ENCODE measurements at places on chromosomes 3 and 15.

- no peak for DNase-seq
Measured at GRCh38 chr3:73249047-73249446, 187.6 kb downstream of the EBLN2 start.

DNA sequence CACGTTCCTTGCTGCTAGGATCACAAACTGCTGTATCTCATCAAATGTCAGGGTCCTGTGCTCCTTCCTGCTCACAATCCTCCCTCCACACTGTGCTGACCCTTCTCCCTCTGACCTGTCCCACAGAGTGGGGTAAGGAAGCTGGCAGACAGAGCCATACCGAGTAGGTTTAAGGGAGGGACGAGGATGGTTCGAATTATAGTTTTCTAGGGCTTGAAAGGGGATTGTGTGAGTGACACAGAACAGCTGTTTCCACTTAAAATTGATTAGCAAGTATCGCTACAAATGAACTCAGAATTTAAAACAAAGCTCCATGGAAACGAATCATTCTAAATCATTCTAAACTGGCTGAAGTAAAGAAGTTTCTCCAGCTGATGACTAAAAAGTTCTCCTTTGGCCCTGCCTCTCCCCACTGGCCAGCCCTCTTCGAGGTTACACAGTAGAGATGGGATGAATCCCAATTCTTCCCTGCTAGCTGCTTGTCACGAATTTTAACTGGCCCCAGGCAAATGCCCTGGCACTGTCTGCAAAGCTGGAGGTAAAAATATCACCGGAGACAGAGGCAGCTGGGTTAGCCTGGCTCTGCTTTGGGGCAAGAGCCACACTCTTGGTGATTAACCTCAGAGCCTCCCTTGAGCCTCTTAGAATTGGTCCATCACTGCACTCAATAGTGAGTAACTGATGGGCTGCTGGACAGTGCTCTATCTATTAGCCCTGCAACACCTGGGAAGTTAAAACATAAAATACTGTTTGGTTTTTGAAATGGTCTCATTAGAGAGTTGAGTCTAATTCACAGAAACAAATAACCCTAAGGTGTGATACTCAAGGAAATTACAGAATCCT, 194.9 kb downstream of the CHST2 start:
- no peak for DNase-seq

DNA sequence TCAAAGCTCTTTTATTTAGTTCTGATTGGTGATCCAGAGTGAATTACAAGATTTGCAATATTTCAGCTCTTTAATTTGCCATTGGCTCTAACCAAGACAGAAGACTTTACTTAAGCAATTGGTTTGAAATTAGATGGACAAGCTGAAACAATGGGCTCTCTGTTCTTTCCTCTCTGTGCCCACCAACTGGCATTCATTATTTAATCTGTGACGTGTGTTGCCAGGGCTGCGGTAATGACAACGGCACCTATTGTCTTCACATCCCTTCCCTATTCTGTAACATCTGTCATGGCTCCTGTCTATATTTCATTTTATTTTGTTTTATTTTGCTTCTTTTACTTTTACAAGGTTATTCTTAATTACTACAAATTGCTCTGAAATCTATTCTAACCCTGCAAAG, 33.9 kb downstream of the PLD1 start:
- DNase-seq: no peak

- DNase-seq: no peak
Measured at GRCh38 chr15:98996169-98996568, 11.4 kb downstream of the PGPEP1L start.

GRCh38 chr3:127784865-127785710, 37.2 kb downstream of the MGLL start:
- no peak for DNase-seq

DNA sequence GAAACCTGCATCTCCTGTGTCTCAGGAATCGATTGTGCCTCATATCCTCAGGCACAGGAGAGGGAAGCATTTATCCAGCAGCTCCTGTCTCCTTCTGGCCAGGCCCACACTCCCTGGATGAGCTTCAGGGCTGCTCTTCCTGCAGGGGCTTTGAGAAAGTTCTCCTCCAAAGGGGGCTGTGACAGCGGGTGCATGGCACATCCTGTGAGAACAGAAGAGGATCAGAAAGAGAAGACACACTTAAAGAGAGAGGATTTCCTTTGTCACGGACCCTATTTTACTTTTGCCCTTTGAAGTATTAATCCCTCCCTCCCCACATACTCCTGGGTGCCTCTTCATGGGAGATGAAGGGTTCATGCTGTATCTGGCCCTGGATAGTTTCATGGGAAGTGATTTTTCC, 46.0 kb downstream of the MFSD1 start:
- no peak for DNase-seq

DNA sequence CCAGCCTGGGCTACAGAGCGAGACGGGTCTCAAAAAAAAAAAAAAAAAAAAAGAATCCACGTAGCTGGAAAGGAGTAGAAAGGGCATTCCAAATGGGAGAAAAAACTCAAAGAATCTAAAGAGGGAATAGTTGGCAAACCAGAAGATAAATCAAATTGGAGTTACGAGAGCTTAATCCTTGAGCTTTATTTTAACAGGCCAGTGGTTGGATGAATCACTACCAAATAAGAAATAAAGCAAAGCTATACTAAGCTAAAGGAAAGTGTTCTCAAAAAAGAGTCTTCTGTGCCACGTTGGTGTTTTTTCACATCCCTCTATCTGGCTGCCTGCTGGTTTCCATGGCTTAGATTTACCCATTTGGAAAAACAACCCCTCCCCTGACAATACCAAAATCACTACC, 14.0 kb downstream of the VGLL4 start:
- DNase-seq: no peak

DNA sequence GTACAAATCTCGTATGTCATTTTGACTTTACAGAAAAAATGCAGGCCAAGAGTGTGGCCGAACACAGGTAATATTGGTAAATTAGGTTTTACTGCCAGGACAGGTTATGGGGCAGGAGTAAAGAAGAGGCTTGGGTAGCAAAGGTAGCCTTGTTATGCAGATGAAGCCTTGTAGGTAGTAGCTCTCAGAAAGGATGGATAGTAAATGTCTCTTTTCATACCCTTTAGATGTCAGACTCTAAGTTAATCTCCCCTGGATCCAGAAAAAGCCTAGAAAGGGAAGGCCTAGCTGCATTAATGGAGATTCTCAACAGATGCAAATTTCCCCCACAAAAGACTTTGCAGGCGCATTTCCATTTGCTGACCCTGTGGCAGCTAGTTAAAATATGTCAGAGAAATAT, 1445.1 kb upstream of the CADM2 start:
- DNase-seq: no peak

- DNase-seq: no peak
Measured at GRCh38 chr3:126858401-126858800, 124.5 kb upstream of the PLXNA1 start.

- DNase-seq: no peak
Measured at GRCh38 chr15:27648359-27648758, 450.8 kb downstream of the OCA2 start.

GRCh38 chr3:38843898-38844297, 27.9 kb upstream of the SCN10A start:
- DNase-seq: peak; percentile 62

DNA sequence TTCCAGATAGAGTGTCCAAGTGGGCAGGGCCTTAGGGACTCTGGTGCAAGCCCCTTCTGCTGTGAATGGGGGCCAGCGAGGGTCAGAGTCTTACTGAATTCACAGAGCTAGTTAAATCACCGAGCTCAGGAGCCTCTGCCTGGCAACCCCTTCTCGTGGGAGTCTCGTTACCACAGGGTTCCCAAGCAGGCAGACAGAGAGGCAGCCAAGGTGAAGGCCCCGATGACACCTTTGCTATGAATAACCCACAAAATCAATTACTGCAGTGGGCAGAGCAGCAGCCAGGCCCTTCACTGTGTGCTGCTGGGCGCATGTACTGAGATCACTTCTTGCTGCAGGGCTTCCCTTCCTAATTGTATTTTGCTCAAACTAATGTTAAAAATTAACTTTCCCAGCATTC, 56.9 kb downstream of the SPSB4 start:
- no peak for DNase-seq

DNA sequence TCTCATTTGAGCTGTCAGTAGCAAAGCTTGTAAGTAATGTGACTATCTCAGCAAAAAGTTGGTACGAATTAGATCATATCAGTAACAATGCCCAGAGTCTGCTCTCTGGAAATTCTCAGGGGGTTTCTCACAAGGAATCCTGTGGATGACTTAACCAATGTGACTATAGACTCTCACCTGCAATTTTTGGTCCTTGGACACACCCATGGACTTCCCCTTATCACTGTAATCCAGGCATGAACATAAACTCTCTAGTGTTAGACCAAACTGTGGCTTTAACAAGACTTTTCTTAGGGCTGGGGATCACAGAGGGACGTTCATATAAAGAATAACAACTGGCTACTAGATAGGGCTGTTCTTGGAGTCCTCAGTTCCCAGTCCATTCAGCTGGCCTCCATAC, 3.9 kb upstream of the ZNF80 start:
- no peak for DNase-seq

GRCh38 chr3:47847260-47847659, 44.3 kb downstream of the DHX30 start:
- no peak for DNase-seq

DNA sequence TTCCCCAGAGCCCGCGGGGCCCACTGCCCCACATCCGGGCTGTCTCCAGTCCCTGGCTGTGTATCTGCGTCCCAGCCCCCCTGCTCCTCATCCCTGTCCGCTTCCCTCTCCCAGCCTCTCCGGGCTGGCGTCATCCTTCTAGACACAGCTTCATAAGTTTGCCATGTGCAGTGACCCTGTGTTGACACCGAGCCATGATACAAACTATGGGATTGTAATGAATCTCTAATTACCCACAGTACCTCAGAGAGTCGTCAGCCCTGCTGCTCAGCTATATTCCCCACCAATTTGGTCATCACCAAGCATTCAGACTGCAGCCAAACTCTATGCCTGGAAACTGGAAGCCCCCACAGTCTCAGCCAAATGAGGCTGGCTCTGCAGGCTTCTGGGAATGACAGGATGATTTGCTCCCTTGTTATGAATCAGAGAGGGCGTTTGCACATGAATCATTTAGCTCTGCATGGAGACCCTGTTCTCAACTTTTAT, 466.1 kb upstream of the ATP11B start:
- no peak for DNase-seq

- DNase-seq: no peak
Measured at GRCh38 chr3:59422312-59422711, 372.5 kb upstream of the CFAP20DC start.

DNA sequence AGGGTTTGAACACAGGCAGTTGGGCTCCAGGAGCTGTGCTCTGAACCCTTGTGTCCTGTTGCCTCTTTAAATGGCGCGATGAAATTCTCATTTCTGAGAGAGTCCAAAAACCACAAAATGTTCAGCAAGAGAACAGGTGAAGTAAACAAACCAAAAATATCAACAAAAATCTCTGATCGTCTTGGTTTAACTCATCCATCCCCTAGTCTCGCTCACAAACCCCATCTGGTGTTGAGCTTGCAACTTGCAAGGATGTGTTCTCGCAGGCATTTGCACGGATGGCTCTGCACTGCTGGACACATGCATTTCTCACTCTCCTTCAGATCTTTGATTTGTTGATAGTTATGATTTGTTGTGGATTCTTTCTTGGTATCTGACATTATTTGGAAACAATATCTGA, 31.1 kb downstream of the FAH start:
- no peak for DNase-seq

- no peak for DNase-seq
Measured at GRCh38 chr3:156413293-156413892, 141.5 kb downstream of the SSR3 start.

- DNase-seq: no peak
Measured at GRCh38 chr3:98360681-98361080, 7.0 kb downstream of the OR5K4 start.

- no peak for DNase-seq
Measured at GRCh38 chr15:93250950-93251349, 161.9 kb upstream of the RGMA start.

GRCh38 chr15:69926721-69927120, 171.0 kb downstream of the TLE3 start:
- DNase-seq: no peak

GRCh38 chr3:179181993-179182551, 33.9 kb downstream of the PIK3CA start:
- DNase-seq: no peak

DNA sequence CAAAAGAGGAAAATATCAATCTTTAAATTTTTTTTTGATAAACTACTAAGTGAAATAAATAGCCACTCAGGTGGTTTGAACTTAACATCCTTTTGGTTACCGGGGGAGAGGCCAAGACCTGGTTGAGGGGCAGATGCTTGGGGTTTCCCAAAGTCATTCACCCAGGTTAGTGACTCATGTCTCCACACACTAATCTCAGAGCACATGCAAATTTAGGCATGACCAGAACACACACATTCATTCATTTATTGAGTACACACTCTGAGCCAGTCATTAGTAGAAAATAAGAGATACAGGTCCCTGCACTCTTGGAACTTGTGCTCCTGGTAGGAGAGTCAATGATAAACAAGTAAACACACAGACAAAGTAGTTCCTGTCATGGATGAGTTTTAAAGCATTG, 7.3 kb downstream of the ILDR1 start:
- no peak for DNase-seq

DNA sequence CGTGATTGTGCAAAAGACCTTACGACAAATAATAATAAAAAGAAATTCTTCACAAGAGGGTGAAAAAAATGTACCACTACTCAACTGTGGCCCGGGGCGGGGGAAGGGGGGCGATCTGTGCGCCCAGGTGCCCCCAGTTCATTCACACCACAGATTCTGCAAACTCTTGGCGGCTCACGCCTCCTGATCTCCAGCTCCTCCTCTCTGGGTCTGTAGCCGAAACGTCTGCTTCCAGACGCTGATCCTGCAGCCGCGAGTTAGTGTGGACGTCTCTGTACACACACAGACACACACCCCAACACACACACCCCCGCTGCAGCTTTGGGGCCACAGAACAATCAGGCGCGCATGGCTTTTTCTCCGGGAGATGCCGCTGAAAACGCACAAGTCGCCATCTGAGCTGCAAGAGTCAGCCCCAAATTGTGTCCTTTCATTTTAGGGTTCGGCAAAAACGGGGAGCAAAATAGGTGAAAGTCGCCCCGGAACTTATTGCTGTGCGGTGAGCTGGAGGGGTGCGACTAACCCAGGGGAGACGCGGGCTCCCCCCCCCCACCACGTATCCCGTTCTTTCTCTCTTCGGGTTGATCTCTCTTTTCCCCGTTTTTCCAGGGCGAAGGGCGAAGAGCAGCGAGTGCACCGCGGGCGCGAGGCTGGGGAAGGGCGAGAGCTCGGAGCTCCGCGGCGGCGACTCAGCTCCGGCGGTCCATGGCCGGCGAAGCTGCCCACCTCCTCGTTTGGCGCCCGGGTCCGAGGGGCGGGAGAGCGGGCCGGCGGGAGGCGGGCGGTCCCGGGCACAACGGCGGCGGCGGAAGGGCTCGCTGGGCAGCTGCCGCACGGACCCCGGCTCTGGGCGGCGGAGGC, 505 bp upstream of the WNT5A start:
- DNase-seq: no peak

GRCh38 chr3:150385296-150386242, 22.5 kb upstream of the TSC22D2 start:
- no peak for DNase-seq

GRCh38 chr3:148643389-148643840, 54.3 kb upstream of the AGTR1 start:
- DNase-seq: peak; percentile 30
